Thoracic aorta (tissue), 2 donors: ENCODE measurements at places on chromosomes 2 and 18.

GRCh38 chr2:5725794-5726463 lies 33.7 kb downstream of the SOX11 start:
- DNase-seq = no peak

GRCh38 chr2:129765678-129766351 lies 213.7 kb upstream of the RAB6C start:
- no peak for DNase-seq

GRCh38 chr18:12376034-12376753 lies 833 bp downstream of the AFG3L2 start:
- DNase-seq = no peak

DNA sequence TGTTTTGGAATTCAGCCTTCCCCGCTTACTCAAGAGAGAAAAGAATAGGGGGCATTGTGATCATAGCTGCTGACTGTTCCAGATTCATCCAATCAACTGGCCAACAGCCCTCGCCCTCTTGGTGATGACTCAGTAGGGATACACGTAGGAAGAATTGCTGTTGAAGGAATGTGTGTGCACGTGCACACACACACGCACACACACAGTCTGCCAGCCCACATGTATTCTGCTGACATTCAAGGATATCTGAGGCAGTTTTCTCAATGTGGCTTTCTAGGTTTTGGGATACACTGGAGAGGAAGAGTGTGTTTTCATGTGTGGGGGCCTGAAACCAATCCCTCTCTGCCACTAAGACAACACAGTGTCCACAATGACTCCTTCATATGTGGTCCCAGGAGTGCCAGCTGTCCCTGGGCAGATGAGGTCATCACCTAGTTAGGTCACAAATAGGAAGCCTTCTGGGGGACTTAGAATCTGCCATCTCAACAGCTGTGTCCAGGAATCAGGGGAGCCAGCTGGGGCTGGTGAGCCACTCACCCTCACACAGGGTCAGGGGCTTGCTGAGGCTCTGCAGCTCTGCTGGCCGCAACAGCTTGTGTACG lies 352.6 kb downstream of the SS18 start:
- DNase-seq = no peak

- no peak for DNase-seq
Measured at GRCh38 chr2:45312275-45312674, 298.8 kb downstream of the SRBD1 start.
